ENCODE measurements at places on chromosomes 12 and 14.

- no peak for DNase-seq
Measured at GRCh38 chr12:102437511-102437910, 42.9 kb downstream of the IGF1 start.

GRCh38 chr14:69260861-69261564 lies 1.1 kb downstream of the GALNT16 start:
- DNase-seq = peak; percentile 12

- DNase-seq = no peak
Measured at GRCh38 chr12:63982604-63983295, 138.2 kb downstream of the SRGAP1 start.

GRCh38 chr12:3631759-3632158 lies 121.2 kb downstream of the CRACR2A start:
- no peak for DNase-seq

- DNase-seq = no peak
Measured at GRCh38 chr12:13147688-13148484, 44.4 kb upstream of the GSG1 start.

- DNase-seq = peak; percentile 52
Measured at GRCh38 chr14:68210729-68211299, 391.2 kb downstream of the RAD51B start.

GRCh38 chr12:54005853-54006558 lies 2.8 kb upstream of the HOXC8 start:
- peak; percentile 78 for DNase-seq

DNA sequence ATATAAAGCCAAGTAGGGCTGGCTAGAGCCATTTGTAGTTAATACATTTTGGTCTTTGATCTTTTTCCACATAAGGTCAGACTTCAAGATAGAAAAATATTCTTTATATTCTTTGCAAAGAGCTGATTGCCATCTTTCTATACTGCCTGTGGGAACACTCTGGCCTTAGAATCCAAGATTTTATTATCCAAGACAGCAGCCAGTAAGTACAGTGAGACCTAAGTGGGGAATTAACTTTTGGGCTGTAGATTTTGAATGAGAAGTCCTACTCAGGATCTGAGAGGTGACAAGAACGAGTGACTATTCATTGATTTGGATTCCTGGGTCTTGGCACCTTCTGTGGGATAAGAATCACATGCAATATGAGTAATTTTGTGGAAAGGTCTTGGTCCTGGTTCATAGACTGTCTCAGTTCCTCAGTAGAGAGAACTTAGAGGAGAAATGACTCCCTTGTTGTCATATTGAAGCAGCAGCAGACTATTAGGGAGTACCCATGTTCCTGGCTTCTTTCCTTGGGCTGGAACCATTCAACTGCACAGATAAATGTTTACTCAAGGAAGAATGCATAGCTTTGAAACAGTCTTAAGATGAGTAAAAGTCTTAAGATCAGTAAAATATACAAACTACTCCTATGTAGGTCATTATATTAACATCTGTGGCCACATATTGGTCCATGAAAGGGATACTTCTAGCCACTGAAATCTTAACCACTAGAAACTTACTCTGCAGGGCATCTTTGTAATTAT lies 353.8 kb downstream of the RAD51B start:
- no peak for DNase-seq

DNA sequence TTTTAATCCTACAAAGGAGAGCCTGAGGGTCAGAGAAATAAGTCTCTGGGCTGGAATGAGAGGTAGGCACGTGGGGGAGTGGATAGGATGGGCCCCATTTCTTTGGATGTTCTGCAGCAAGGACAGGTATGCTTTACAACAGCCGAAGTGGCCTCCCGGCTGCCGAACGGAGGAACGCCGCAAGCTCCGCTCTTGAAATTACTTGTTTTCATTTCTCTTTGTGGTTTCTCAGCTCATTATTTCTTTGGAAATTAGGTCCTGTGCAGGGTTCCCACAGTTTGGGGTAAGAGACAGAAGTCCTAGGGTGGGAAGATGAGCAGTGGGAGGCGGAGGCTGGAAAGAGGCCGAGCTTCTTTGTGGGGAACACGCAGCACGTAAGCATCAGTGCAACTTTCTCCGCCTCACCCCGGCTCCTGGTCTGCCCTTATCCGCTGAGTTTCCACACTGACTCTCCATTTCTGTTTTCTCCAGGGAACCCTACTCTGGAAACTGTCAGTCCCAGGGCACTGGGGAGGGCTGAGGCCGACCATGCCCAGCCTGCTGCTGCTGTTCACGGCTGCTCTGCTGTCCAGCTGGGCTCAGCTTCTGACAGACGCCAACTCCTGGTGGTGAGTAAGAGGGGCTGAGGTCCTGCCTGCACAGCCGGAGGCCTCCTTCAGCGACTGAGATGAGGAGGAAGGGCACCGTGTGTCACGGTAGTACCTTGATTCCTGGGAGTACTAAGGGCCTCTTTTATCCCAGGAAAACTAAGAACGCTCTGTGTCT lies 2.0 kb downstream of the WNT5B start:
- no peak for DNase-seq

DNA sequence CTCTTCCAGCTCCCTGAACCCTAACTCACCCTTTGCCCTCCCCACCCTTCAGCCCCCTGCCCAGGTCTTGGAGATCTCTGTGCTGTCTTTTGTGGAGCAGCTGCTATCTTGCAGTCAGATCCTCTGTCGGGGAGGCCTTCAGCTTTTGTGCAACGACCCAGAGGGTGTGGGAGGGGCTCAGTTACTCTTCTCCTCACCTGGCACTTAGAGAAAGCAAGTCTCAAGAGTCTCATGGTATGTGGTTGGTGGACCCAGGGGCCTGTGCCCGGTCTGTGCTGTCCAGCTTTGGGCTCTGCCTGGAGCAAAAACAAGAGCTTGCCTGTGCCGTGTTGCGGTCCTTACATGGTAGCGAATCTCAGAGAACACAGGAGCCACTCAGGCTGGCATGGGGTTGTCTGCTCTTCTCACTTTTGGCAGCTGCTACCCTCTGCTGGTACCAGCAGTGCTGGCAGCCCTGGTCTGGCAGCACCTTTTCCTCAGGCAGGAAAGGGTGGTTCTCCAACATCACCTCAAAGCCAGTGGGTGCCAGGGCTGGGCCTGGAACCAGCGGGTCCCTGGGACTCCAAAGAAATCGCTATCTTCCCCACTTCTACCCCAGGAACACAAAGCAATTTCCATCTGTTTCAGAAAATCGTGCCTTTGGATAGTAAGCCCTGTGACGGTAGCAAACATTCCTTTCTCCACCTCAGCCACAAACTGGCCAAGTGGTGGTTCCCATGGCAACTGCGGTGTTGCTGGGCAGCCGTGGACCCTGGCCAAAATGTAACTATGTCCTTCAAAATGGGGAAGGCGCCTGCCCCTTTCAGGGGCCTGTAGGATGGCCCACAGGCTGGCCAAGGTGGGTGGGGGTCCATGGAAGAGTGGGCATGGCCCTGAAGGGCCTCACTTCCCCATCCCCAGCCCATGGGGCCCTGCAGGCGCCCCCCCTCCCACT lies 90.0 kb downstream of the RIN3 start:
- peak; percentile 8 for DNase-seq

- no peak for DNase-seq
Measured at GRCh38 chr12:111393700-111394300, 11.9 kb upstream of the SH2B3 start.

- DNase-seq = no peak
Measured at GRCh38 chr14:44982594-44982993, 20.6 kb downstream of the TOGARAM1 start.

GRCh38 chr12:53751336-53752191 lies at the start of gene CISTR:
Gene CISTR (minus strand): TSS chr12:53751979.
- peak; percentile 37 for DNase-seq

DNA sequence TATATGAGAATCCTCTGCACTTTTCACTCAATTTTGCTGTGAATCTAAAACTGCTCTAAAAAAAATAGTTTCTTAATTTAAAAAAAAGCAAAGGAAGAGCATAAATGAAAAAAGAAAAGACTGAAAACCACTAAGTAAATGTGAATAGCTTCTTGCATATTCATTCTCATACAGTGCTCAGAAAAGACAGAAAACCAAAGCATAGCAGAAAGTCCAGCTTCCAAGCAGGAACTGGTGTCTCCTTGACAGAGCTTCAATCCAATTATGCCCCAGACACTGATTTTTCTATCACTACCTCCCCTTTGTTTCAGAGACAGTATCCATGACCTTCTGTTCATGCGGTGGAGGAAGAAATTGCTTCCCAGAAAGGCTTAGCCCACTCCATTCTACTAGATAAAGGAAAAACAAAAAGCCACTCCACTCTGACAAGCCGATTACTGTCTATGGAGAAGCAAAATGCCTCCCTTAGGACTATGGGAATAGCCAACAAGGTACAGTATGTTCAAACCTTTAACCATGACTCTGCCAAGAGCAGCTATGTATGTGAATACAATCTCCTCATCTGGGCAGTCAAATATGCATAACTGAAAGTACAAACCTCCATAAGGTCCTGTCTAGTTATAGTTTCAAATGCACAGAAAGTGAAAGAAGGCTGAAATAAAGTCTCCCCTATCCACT lies 40.6 kb downstream of the ATF7 start:
- no peak for DNase-seq

DNA sequence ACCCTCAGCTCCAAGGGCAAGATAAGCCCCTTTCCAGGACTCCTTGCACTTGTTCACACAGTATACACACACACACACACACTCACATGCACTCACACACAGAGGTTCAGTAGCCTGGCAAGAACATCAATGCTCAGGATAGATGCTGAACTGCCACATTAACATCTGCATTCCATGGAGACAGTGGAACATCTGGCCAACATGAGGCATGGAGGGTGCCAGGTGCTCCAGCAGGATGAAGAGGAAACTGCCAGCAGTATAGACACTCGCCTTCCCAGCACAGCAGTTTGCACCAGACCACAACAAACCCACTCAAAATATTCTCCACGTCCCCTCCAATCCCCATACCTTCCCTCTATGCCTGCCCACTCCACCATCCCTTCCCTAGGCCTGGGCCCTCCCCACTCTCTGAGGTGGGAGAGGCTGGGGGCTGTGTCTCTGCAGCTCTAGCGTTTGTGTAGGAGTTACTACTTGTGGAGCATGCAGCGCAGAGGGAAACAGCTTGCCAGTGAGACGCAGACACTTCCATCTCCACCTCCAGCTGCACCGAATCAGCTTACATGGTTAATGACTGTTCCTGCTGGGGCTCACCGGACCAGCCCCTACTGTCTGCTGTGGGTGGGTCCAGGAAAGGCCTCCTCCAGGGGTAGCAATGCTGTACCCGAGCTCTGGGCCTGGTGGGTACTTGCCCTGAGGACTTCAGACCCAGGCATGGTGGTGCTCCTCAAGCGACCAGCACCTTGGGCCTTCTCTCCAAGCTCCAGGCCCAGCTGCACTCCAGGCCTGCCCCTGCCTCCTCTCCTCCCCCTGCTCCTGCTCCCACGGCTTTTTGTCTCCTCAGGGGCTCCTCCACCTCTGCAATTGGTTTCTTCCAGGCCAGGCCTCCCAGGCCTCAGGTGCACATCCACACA lies 18.6 kb upstream of the PLEKHG3 start:
- DNase-seq = no peak

DNA sequence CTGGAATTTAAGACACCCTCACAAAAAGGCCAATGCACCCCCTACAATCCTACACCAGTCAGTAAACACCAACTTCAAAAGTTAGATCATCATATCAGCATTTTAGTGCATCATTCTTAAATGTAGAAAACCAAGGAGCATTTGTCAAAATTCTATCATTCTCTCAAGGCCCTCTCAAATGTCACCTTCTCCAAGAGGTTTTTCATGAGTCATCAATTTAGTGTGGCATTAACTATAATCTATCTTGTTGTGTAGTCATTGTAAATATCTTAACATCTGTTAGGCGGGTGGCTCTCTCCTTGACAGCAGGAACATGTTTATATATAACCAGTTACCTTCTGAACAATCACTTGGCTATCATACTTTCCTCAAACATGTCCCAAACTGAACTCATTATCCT lies 62.1 kb upstream of the G2E3 start:
- no peak for DNase-seq

GRCh38 chr12:79267580-79267979 lies 403.0 kb downstream of the SYT1 start:
- DNase-seq = no peak

DNA sequence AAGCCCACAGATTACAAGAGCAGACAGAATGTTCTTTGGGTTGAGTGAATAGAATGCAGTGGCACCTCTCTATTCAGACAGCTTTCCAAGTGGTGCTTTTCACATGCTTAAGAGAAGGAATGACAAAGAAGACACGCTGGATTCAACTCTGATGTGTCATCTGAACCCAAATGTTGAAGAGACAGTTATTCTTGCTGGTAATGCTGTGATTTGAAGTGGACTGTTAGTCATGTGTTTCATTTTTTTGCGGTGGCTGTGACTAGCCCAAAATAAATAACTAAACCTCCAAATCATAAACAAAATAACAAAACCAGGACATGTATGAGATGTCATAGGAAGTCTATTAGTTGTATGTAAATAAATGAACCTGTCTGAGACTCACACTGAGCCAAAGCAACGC lies 391.8 kb upstream of the PRICKLE1 start:
- DNase-seq = no peak

GRCh38 chr14:54377501-54377900 lies 19.3 kb upstream of the CDKN3 start:
- no peak for DNase-seq

- no peak for DNase-seq
Measured at GRCh38 chr12:56374726-56375597, 12.3 kb upstream of the APOF start.

DNA sequence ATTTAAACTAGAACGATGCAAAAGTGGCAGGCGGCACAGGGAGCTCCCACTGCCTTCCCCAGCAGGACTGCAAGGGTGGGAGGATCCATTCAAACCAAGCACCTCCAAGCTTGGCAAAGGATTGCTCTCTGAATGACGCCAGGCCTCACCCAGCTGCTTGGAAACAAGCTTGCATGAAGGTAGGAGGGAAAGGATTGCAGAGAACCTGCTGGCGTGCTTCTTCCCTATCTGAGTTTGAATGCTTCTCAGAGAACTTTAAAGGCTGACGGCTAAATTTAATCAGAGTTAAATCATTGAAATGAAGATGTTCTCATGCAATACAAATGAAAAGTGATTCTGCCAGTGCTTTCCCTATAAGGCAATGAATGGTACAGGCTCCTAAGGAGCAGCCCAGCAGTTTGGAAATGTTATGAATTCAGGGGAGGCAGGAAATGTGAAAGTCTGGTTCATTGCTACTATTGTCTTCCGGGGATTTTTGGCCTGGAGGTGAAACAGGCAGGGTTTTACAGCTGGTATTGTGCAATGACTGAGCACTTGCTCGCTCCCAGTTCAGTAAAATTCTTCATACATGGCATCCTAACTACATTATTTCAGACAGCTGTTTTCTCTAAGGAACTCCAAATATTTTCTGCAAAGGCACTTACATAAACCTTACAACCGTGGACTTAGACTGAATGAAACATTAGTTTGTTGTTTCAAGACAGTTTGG lies 31.9 kb upstream of the DUSP6 start:
- no peak for DNase-seq

- peak; percentile 59 for DNase-seq
Measured at GRCh38 chr12:32134101-32134888, 27.6 kb downstream of the BICD1 start.

GRCh38 chr12:65647074-65647473 lies 177.2 kb upstream of the HMGA2 start:
- no peak for DNase-seq

DNA sequence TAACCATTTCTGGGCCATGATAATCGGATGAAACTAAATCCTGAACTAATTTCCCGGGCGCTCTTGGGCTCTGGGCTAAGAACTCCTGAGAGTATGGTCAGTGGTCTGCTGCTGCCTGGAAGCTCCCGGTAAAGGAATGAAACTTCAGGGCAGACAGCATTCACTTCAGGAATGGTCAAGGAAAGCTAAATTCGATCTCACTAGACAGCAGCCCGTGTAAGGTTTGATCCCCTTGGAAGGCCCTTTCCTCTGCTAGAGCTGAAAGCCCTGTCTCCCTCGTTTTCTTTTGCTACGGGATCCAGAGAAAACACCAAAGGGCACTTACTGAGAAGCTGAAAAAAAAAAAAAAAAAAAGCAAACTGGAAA lies 680 bp downstream of the ASB8 start:
- no peak for DNase-seq
